ENCODE measurements at places on chromosomes 4 and X.

GRCh38 chr4:164438321-164438720 lies 315.6 kb upstream of the SMIM31 start:
- no peak for DNase-seq

GRCh38 chrX:55801811-55802210 lies 84.3 kb downstream of the RRAGB start:
- no peak for DNase-seq

DNA sequence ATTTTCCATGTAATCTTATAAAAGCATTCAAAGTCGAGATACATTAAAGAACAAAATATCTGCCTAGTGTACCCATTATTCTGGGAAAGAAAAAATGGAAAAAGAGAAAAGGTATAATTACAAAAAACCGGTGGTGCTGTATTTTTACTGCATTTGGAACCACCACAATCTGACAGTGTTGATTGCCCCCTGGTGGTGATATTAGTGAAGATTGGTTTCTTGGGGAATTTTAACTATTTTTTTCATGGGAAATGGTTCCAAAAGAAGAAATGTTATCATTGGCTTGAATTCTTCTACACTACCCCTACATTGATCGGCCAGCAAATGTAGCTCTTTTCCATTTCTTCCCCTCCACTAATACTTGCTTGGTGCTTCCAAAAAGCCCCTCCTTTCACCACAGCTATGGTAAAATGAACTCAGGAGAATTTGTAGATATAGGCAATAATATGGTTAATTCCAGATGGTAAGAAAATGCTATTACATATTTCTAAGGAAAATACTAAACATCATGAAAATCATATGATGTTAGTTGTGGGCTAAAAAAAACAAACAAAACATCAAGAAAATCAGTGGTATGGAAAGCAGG lies 50.0 kb downstream of the COX18 start:
- DNase-seq = no peak

- no peak for DNase-seq
Measured at GRCh38 chr4:15586066-15586465, 69.1 kb downstream of the FBXL5 start.

- no peak for DNase-seq
Measured at GRCh38 chr4:175369087-175369486, 443.0 kb downstream of the GPM6A start.
